Effector memory CD4-positive, alpha-beta T cell (primary cell): ENCODE measurements at places on chromosomes 3 and 15.

DNA sequence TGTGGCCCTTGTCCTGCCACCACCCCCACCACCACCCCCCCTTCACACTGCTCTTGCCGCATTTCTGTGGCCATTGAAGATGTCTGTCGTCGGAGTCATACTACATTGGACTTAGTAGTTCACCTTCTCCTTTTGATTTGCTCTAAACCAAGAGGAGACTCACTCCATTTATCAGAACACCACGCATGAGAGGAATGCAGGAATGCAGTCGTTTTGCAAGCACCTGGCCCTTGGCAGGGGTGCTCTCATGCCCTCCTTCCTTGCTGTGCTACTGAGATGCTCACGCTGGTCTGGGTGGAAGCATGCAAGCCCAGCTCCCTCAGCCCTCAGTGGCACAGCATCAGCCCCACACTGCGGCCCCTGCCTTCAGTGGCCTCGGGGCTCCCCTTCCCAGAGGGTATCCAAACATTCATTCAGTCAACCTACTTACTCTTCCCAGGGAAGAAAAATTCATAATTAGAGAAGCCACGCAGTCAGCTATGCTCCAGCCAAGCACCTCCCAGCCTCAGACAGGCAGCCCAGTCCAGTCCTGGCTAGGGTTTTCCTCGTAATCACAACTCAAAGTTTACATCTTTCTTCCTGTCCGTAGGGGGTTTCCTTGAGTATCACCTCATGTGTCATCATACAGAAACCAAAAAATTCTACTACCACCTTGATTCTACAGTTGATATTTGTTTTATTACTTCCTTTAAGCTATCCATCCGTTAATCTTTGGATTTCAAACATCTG lies 520.0 kb downstream of the GABRG3 start:
- DNase-seq, result no peak

DNA sequence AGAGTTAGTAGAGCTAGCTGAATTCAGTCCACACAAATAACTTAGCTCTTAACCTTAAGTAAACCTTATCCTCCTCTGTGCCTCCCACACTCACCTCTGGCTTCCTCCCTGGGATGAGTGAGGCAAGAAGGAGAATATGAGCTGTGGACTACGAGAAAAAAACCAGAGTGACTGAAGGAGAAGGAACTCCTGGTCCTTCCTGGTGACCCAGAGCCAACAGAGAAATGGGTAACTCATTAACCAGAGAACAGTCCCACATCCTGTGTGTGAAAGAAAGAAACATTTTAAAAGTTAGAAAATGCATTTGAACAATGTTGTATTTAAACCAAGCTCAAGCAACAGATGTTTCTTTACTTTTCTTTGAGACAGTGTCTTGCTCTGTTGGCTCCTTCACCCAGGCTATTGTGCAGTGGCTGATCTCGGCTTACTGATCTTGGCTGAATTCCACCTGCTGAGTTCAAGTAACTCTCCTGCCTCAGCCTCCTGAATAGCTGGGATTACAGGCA lies 27.5 kb upstream of the FAM81A start:
- DNase-seq, result no peak

- DNase-seq, result no peak
Observed at GRCh38 chr3:40847551-40847992, 322.8 kb downstream of the ZNF621 start.

DNA sequence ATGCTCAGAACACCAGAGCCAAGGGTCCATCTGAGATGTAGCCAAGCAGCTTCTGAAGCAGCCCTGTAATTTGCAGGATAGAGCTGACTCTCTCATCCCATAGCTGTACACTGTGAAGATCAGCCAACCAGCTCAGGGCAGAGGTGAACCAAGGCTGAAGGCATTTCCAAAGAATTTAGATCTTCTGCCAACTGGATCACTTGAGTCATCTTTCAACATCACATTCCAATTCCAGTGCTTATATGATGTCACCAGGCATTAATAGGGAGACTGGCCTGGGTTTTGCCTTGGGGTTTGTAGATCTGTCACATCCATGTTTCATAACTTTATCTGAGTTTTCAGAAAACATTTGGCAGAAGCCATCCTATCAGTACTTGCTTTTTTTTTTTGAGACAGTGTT lies 98.2 kb downstream of the NR2F2 start:
- DNase-seq, result no peak

- DNase-seq, result no peak
Observed at GRCh38 chr3:169432708-169433432, 230.6 kb downstream of the MECOM start.

DNA sequence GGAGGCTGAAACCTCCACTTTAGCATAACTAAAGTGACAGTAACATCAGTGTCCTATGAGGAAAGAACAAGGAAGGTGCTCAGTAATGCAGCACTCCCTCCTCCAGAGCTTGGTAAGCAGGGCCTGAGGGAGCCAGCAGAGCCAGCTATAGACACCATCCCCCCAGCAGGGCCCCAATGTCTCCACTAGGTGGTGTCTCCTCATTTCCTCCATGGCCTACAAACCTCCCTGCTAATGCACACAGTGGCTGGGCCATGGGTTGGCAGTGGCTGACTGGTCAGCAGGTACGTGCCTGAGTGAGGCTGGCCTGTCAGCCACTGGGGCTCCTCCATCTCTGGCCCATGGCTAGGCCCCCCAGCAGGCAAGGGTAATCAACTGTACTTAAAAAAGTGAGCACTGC lies 13.6 kb downstream of the MRPS25 start:
- no peak for DNase-seq

DNA sequence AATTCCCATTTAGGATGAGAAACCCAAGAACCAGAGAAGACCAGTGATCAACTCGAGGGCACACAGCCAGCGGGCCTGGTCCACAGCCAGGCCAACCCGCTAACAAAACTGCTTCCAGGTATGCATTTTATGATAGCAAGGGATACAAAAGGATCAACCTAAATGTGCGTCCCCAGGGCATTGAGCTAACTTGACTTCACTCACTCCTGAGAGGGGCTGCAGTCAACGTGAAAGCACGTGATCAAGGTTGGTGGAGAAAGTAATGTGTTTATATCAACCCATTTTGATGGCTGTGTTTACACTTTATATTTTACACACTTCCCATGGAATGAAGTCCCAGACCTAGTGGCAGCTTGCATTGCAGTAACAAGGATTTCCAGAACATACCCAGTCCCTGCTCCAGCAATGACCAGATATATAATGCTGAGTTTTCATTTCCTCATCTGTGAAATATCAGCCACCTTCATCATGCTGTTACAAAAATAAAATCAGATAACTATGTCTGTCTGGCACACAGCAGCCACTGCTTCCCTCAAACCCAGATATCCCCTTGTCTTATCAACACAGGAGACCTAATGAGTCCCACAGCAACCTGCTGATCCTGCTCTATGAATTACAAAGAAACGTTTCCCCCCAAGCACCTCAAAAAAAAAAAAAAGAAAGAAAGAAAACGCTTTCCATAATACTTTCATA lies 2.0 kb downstream of the KLHL6 start:
- DNase-seq, result no peak

DNA sequence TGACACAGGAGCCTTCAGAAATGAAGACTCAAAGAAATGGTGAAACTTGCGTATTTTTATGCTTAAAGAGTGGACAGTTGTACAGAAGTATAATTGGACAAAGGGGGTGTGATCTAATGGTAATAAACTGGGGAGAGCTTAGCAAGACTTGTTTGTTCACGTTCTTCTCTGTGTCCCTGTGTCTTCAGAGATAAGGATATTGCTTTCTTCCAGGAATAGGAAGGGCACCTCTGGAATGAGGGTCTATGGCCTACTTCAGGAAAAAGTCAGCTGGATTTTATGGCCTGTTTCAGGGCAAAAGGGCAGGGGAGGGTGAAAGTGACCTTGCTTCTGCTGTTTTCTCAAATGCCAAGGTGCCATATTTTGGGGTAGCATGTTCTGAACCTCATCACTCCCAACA lies 4.5 kb upstream of the TOPAZ1 start:
- DNase-seq, result no peak

DNA sequence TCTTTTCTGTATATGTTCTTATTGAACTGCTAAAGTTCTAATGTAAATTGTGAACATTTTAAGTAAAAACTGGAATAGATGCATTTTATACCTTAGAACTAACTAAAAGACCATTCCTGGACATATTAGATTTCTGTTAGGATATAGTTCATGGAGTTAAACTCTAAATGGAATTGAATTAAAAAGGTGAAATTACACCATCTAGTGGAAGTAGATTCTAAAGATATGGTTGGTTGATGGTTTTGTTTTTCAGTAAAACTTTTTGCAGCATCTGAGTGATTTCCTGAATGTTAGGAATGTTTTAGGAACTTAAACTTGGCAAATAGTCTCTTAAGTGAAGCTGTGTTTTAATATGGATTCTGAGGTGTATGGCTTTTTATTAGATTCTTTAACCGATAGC lies 96.8 kb downstream of the SLMAP start:
- no peak for DNase-seq

DNA sequence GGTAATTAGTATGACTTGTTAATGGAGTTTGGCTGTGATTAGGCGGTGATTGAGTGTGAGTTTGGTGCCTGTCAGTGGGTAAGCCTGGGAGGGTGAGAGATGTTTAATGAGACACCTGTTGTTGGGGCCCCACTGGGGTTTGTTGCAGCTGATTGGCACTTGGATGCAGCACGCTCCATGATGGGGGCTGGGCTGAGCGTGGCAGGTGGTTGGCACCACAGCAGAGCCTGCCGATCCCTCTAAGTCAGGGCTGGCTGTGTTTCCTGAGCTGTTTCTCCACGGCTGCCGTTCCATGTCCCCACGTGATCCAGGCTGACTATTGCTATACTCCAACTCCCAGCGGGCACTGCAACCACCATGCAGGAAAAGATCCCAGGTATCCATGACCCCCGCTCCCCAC lies 93.5 kb upstream of the ARRDC4 start:
- no peak for DNase-seq

- DNase-seq, result no peak
Observed at GRCh38 chr3:11558002-11558401, 85.7 kb downstream of the VGLL4 start.

DNA sequence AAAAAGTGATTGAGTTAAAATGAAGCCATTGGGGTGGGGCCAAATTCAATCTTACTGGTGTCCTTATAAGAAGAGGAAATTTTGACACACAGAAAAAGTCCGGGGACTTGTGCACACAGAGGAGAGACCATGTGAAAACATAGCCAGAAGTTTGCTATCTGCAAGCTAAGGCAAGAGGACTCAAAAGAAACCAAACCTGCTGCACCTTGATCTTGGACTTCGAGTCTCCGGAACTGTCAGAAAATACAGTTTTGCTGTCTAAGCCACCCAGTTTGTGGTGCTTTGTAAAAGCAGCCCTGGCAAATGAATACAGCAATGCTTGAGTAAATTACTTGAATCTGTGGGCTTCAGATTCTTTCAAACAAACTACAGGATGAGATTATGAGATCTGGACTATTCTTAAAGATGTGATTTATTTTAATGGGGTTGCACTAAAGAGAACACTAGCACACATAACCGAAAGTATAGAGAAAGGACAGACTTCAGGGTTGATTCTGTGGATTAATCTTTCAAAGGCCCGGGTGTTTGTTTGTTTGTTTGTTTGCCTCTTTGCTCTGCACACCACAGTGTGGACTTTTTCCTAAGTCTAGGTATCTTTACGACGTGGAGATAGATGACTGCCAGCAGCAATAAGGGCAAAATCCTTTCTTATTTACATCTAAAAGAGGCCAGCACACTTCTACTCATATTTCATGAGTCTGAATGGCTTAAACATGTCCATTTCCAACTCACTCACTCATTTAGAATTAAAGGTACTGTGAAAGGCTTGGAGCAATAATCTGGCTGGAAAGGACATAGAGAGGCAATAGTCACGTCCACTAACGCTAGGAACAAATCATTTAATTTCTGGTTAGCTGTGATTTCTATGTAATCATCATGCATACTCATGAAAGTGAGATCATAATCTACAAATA lies 53.9 kb upstream of the SSR3 start:
- DNase-seq, result no peak

GRCh38 chr3:167861649-167862048 lies 126.1 kb downstream of the SERPINI1 start:
- no peak for DNase-seq

DNA sequence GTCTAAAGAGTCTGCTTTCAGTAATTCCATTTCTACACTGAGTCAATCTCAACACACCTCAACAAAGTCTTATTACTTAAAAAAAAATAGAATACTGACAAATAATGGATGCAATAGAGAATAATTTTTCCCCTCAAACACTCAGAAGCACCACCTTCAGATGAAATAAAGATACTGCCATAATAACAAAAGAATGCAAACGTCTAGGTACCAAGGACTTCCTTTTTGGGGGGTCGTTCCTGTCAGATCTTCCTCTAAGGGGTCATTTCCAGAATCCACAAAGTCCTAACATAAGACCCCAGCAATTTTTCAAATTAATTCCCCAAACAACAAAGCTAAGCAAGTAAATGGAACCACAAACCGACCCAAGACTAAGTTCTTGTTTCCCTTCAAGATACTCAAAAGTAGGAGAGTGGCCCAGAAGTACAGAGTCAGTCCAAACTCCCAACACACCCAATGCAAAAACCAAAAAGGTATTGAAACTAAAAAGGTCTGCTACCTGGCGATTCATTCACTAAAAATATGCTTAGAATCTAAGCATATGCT lies 1.3 kb downstream of the RYK start:
- no peak for DNase-seq

DNA sequence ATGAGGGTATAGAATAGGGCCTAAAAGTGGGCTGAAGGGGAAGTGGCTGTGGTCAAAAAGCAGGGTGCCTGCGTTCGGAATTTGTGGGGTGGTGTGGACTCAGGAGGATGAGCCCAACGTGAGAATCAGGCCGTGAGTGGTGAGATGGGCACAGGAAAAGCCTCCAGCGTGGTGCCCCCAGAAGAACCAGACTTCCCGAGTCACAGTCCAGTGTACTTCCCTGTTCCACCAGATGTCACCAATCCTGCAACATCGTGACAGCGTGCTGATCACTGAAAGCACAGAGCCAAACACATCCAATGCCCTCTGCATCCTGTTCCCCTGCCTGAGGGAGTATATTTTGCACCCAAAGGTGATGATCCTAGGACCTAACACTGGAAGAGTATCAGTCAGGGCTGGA lies 20.8 kb upstream of the ACAN start:
- DNase-seq, result no peak

DNA sequence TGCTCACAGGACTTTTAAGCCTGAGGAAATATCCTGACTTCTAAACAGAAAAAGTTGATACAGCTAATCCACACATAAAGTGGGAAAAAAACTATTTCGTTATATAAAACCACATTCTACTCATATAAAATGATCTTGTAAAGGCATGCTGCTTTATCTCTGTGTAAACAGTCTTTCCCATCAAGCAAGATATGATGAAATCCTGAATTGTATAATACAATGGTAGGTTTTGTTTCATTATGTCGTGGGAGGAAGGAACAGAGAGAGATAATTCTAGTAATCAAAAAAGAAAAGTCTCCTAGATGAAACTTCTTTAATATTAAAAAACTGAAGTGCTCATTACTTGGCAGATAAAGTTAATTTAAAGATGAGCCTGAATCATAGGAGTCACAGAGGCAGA lies 92.6 kb upstream of the SNTN start:
- DNase-seq, result no peak

GRCh38 chr3:31733234-31733667 lies 200.5 kb downstream of the STT3B start:
- no peak for DNase-seq

- DNase-seq, result no peak
Observed at GRCh38 chr15:26051761-26052675, 188.9 kb upstream of the ATP10A start.

GRCh38 chr3:39750712-39751111 lies 58.7 kb upstream of the MYRIP start:
- DNase-seq, result no peak
